ENCODE measurements at places on chromosomes 7 and 10.

- DNase-seq = peak; percentile 55
These were observed 52.3 kb downstream of the HECW1 start for GRCh38 chr7:43164757-43165156.

DNA sequence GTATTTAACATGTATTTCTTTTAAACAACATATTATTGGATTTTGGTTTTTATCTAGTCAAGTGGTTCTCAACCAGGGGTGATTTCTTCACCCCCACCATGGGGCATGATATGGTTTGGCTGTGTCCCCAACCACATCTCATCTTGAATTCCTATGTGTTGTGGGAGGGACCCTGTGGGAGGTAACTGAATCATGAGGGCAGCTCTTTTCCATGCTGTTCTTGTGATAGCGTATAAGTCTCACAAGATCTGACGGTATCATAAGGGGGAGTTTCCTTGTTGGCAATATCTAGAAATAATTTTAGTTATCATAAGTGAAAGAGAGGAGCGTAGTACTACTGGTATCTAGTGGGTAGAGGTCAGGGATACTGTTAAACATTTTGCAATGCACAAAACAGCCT is 37.6 kb downstream of the TMEM168 start:
- no peak for DNase-seq

DNA sequence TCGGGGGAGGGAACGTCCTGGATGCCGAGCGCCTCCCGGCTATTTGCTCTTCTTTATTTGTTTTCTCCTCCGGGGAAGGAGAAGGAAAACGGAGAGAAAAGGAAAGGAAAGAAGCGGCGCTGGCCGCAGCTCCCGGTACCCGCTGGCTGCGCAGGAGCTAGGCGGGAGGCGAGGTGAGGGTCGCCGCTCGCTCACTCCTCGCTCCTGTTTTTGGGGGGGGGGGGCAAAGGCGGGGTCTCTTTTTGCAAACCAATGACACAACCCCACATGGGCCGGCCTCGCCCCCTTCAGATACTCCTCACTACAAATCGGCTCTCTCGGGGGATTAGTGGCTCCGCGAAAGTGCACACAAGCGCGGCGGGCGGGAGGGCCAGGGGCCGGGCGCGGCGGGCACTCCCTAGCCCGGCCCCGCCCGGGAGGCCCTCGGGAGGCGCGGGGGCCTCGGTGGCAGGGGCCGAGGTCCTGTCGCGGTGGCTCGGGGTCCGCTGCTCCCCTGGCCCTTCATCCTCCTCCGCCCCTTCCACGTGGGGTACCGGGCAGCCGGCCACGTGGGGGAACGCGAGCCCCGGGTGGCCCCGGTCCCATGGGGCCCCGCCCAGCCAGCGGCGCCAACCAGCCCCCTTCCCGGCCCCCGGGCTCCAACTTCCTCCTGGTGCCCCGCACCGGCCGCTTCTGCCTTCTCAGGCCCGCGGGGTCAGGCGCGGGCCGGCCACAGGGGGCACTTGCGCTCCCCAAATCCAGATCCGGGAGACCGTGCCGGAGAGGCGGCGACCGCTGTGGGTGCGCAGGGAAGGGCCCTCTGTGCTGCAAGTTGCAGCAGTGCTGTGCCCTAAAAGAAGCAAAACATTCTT is 718 bp upstream of the CTBP2 start:
- DNase-seq = peak; percentile 70

- DNase-seq = no peak
These were observed 170.3 kb downstream of the NRP1 start for GRCh38 chr10:33164060-33164709.

- no peak for DNase-seq
These were observed 37.7 kb upstream of the MINDY3 start for GRCh38 chr10:15898046-15898445.

GRCh38 chr7:41425926-41426325 is 277.0 kb downstream of the INHBA start:
- no peak for DNase-seq

- no peak for DNase-seq
These were observed 8.5 kb downstream of the OR2A7 start for GRCh38 chr7:144256112-144256511.

DNA sequence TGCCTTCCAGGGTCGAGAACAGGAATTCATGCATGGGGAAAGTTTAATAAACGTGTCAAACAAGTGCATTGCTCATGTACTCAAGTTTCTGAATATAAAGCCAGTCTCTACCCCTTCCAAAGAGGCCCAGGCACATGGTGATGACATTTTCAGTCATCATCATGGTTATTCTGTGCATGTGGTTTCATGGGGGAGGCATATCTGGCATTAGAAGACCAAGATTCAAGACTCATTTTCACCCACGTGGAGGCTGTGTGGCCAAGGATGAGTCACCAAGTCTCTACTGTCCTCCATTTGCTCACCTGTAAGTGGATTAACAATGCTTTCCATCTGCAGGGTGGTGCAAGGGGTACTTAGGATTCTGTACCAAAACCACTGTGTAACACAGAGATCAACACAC is 34.0 kb upstream of the CNPY1 start:
- no peak for DNase-seq

GRCh38 chr10:20670579-20670978 is 226.5 kb downstream of the NEBL start:
- DNase-seq = no peak

DNA sequence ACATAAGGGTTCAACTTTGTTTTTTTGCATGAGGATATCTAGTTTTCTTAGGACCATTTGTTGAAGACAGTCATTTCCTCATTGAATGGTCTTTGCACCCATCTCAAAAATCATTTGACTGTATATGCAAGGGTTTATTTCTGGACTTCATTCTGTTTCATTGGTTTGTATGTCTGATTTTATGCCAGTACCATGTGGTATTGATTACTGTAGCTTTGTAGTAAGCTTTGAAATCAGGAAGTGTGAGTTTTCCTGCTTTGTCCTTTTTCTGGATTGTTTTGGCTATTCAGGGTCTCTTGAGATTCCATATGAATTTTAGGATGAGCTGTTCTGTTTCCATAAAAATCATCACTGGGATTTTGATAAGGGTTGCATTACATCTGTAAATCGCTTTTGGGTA is 63.9 kb downstream of the SND1 start:
- no peak for DNase-seq

- DNase-seq = no peak
These were observed 54.4 kb downstream of the MTPAP start for GRCh38 chr10:30294476-30295240.

DNA sequence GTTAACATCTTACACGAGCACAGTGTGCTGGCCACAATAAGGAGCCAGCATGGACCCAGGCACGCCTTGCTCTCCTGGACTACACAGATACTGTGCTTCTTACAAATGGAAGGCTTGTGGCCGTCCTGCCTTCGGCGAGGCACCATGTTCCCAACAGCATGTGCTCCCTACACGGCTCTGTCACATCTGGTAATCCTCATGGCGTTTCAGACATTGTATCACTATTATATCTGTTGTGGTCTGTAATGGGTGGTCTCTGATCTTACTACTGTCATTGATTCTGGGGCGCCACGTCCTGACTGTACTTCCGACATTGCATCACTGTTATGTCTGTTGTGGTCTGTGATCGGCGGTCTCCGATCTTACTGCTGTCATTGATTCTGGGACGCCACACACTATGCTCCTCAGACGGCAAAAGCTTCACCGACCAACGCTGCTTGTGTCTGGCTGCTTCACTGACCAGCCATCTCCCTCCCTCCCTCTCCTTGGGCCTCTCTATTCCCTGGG is 195.4 kb downstream of the MAD1L1 start:
- DNase-seq = no peak

GRCh38 chr10:132467464-132468149 is 70.0 kb upstream of the INPP5A start:
- no peak for DNase-seq

DNA sequence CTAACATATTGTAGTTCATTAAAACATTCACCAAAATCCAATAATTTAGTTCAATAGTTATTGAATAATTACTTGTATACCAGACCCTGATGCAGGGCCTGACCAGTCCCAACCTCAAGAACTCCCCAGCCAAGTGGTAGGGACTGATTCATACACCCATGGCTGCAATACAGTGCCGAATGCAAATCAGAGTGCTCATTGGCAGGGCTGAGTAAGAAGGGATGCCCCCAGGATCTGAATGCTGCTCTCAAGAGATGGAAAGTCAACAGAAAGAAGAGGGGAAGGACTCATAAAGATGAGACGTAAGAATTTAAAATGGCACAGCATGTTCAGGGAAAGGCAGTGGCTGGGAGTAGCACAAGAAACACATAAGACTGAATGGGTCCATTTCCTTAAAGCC is 29.9 kb downstream of the ZNF438 start:
- DNase-seq = no peak

DNA sequence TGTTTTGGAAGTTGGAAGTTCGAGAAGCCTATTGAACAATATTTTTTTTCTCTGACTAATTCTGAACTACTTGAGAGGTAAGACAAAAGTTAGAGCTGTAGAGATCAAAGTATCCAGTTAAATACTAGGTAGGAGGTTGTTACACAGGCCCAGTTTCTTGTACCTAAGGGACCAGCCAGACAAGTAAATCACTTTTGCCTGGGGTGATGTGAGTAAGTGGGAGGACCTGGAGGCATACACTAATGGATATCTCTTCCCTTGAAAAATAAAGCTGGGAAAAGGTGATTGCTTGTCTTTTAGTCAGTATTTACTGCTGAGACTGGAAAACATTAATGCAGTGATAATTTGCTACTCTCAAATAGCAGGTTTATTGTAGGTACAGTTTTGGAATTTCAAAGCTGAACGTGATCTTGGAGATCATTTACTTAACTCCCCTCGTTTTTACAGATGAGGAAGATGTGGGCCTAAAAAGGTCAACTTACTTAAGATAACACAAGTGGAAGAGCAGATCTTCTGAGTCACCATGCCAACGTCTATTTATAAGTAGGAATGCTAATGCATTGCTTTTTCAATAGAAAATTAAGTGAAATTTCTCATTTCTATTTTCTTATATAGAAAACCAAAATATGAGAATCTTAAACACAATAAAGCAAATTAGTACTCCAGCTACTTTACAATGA is 181.3 kb downstream of the PPP1R9A start:
- DNase-seq = no peak

GRCh38 chr10:14173706-14174594 is 156.8 kb downstream of the FRMD4A start:
- DNase-seq = no peak

DNA sequence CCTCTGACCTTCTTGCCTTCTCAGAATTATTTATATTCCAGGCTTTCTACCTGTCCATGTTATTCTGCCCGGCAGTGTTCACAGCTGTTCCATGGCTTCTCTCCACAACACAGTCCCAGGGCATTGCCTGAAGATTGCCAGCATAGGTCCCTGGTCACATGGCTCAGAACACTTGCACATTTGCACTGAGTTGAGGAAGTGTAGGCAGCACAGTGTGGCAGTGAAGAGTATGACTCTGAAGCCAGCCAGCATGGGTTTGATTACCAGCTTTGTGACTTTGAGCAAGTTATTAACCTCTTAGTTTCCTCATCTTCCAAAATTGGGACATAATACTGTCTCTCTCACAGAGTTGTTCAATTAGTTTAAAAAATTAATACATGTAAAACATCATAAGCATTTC is 73.2 kb upstream of the NEUROD6 start:
- DNase-seq = no peak

DNA sequence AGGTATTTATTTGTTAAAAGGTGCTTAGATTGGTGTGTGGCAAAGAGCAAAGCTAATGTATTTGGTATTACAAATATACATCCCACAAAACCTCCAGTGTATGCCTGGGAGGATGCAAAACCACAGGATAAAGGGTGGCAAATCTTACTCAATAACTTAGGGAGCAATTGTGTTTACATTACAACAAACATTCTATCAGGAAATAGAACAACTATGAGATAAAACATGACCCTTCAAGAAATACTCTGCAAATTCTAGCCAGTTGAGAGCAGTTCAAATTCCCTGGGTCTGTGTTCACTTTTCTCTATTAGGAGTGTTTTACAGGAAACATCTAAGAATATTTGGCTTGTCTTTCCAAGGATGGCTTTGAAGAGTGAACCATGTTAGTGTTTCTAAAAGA is 64.9 kb downstream of the CUL1 start:
- DNase-seq = no peak

All from AG09319 (cell line).